ENCODE measurements at places on chromosomes 13 and 19. TPM values are rescaled to one million over a fixed set of nuclear protein-coding genes. Genes with fewer than 3 reads are reported as not detected.

MKNK2 gene
- total RNA-seq, result 192 TPM

FCGBP gene
- total RNA-seq, result 13.7 TPM

HCST gene
- total RNA-seq, result 3.0 TPM

CLEC17A gene
- not detected for total RNA-seq

CCDC194 gene
- not detected for total RNA-seq

VSIG10L gene
- 3.6 TPM for total RNA-seq

ELANE gene
- 0.49 TPM for total RNA-seq

B3GNT8 gene
- total RNA-seq, result 1.9 TPM

FUT1 gene
- total RNA-seq, result 2.0 TPM

PCP2 gene
- total RNA-seq, result not detected

ATXN8OS gene
- total RNA-seq, result not detected

MBD3L3 gene
- not detected for total RNA-seq

ZNF836 gene
- 9.4 TPM for total RNA-seq

SIGLEC12 gene
- 0.85 TPM for total RNA-seq

MIA gene
- 1.4 TPM for total RNA-seq

CEACAM4 gene
- 2.6 TPM for total RNA-seq

C3 gene
- 464 TPM for total RNA-seq

GGN gene
- 0.12 TPM for total RNA-seq

NANOS3 gene
- total RNA-seq, result 1.1 TPM

SRRM5 gene
- not detected for total RNA-seq

OXGR1 gene
- total RNA-seq, result 0.47 TPM

EXOC3L2 gene
- 2.5 TPM for total RNA-seq

ZNF571 gene
- total RNA-seq, result 4.9 TPM

ZNF525 gene
- total RNA-seq, result 10.1 TPM

ZNF442 gene
- 5.0 TPM for total RNA-seq

LGALS16 gene
- not detected for total RNA-seq

RGS9BP gene
- 0.54 TPM for total RNA-seq

CLEC4G gene
- total RNA-seq, result 5.5 TPM

ZNF576 gene
- total RNA-seq, result 12.2 TPM

SPACA4 gene
- total RNA-seq, result not detected

KLHL26 gene
- total RNA-seq, result 13.5 TPM

RNF113B gene
- total RNA-seq, result not detected

TBXA2R gene
- total RNA-seq, result 1.4 TPM

SYT5 gene
- 0.13 TPM for total RNA-seq

CKM gene
- not detected for total RNA-seq

MAST1 gene
- 1.5 TPM for total RNA-seq

BCAM gene
- 41.7 TPM for total RNA-seq

LRRC4B gene
- 5.8 TPM for total RNA-seq

ARRDC5 gene
- not detected for total RNA-seq

GRAMD1A gene
- total RNA-seq, result 35.9 TPM

LILRA1 gene
- total RNA-seq, result 0.94 TPM

ZNF20 gene
- total RNA-seq, result 2.2 TPM

LILRB4 gene
- total RNA-seq, result 0.77 TPM

MISP3 gene
- 5.6 TPM for total RNA-seq

SULT2B1 gene
- total RNA-seq, result 1.0 TPM

ADGRE3 gene
- not detected for total RNA-seq

C2CD4C gene
- total RNA-seq, result not detected

ZNF160 gene
- total RNA-seq, result 24.5 TPM

C19orf25 gene
- total RNA-seq, result 40.0 TPM

DNMT1 gene
- 43.9 TPM for total RNA-seq

HTR2A gene
- 0.54 TPM for total RNA-seq

ACER1 gene
- total RNA-seq, result not detected

Measured in gastroesophageal sphincter (tissue), 4 donors.